ENCODE measurements at places on chromosomes 16 and 17.
A peak's percentile ranks its signal among the peaks of the same experiment; 100 is the strongest.

- no peak for DNase-seq
These were observed 528.2 kb upstream of the RBFOX1 start for GRCh38 chr16:6804461-6804860.

DNA sequence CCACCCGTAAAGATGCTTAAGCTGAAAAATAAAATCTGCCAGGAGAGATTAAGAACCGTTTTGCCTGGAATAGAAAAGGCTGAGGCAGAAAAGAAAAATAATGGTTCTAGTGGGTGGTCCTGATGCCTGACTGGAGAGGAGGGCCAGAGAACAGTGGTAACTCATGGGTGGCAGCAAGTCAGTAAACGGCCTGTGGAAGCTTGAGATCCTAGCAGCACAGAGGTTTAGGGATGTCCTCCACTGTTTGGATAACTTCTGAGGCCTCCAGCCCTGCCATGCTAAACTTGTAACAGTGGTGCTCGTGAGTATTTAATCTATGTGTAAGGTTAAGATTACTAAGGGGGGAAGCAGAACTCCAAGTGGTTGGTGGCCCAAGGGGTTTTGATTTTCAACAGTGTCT, 21.2 kb upstream of the PHAF1 start:
- no peak for DNase-seq

DNA sequence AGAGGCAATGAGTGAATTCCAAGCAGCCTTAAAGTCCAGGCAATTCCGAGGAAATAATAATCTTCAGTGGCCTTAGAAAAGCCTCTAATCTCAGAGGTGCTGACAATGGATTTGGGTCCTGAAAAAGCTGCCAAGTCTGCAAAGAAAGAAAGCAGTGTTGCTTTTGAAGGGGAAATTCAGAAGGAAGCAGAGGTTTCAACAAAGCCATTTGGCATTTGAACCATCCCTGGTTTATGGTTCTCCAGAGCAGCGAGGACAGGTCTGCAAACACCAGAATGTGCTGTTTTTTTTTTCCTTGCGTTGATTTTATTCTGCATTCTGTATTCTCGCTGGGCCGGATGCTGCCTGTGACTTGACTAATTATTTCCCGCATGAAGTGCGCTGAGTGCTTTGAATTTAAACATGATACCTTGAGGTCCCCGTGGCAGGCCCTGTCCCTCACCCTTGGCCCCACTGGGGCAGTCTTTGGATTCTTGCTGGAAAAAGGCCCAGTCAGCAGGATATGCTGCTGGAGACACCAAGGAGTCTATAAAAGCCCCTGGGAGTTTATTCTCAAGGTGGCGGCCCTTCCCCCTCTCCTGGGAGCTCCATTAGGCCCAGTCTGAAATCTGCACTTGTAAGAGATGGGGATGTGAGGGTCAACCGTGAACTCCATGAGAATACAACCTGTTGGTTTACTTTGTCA, 338.3 kb downstream of the HAPSTR1 start:
- DNase-seq, result no peak

DNA sequence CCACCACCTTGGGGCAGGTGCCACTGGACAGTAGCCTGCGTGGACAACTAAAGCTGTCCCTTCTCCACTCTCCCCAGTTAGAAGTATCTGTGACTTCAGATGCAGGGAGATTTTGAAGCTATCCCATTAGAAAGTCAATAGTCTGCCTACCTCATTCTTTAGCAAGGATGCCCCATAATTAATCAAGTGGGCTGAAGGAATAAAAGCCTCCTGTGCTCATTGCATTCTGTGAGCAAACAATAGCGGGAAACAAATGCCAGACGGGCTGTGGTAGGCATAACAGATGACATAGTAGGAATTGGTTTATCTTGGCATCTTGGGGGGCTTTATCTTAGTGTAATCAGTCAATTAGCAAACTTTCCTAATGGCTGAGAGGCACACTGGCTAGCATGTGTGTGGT, 96.7 kb upstream of the HSBP1 start:
- DNase-seq, result no peak

GRCh38 chr17:4509923-4510617, 11.4 kb downstream of the SPNS2 start:
- DNase-seq, result peak; percentile 51

DNA sequence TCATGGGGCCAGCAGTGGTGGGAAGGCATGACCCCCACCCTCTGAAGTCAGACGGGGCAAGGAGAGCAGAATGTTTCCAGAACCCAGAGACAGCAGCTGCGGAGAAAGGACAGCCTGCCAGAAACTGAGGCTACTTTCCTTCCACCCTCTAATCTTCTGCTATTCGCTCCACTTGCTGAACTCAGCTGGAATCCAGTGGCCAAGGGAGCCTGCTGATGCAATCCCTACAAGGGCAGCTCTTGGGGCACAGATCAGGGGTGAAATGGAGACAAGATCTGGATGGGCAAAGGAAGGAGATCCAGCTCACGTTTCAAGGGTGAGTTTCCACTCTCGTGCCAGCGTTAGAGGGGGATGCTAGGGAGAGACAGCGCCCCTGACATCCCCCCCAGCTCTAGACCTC, 479.1 kb downstream of the SLC39A11 start:
- DNase-seq, result no peak

DNA sequence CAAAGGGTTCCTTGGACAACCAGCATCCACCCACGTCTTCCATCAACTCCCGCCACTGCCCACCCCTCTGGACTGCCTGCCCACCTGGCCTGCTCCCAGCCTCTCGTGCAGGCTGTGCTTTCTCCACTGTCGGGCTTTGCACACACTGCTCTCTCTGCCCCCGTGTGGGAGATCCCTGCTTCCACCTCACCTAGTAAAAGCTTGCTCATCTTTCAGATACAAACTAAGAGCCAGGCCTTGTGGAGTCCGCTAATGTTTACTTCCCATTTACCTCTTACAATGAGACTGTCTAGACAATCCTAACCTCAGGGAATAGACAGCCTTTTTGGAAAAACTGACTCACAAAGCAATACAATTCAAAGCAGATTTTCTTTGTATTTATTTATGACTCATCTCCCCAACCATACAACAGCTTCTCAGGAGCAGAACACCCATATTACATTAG, 67.6 kb downstream of the USP31 start:
- DNase-seq, result no peak

GRCh38 chr17:75032720-75033280, 14.0 kb downstream of the ATP5PD start:
- peak; percentile 80 for DNase-seq

DNA sequence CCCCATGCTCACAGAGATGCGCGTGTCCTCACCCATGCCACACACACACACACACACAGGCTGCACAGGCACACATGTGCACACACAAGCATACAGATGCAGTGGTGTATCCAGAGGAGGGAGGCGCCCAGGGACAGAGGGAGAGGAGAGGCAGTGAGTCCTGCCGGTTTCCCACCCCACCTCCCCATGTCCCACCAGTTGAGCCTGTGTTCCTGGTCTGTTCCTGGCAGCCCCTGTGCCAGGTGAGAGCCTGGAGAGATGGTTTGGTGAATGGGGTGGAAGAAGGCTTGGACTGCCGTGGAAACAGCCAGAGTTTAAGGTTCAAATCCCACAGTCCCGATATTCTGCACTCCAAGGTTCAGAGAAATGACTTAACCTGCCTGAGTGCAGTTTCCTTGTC, 10.2 kb upstream of the FADS6 start:
- no peak for DNase-seq

DNA sequence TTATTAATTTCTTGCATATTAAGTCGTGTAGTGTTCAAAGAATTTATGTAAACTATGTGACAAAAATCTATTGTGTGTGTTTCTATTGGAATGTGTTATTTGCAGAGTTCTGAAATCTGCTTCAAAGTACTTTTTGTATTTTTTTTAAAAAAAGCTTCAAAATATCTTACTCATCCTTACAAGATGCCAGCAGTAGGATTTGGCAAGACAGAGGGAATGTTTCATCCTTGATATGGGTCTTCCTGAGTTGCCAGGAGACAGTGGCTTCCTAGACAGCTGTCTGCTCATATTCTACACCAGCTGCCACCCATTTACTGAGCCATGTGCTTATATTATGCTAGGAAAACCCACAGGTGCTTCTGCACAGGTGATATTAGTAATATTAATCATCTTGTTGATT, 36.4 kb downstream of the EFCAB5 start:
- no peak for DNase-seq

DNA sequence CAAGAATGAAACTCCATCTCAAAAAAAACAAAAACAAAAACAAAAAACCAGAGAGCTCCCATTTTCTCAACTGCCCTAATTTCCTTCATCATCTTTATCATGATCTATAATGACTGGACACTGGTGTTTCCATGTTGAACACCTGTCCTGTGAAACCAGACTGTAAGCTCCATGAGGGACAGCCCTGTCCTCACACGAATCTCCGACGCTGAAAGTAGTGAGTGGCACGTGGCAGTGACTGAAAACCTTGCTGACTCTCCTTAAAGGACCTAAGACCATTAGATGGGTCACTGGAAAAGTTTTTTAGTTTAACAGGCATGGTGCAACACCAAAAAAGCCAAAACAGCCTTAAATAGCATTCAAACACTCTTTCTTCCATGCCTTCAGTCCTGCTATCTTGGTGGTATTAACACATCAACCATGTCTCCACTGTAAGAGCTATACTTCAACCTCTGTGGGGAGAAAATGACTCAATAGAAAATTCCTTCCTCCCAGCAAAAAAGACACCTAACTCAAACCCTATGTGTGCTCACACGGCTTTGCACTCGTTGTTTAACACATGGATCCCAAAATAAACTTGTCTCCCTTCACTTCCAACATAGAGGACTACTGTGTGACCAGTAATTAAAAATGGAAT, 8.3 kb downstream of the AXIN2 start:
- no peak for DNase-seq

GRCh38 chr16:3471518-3472176, 23.6 kb downstream of the C16orf90 start:
- no peak for DNase-seq

DNA sequence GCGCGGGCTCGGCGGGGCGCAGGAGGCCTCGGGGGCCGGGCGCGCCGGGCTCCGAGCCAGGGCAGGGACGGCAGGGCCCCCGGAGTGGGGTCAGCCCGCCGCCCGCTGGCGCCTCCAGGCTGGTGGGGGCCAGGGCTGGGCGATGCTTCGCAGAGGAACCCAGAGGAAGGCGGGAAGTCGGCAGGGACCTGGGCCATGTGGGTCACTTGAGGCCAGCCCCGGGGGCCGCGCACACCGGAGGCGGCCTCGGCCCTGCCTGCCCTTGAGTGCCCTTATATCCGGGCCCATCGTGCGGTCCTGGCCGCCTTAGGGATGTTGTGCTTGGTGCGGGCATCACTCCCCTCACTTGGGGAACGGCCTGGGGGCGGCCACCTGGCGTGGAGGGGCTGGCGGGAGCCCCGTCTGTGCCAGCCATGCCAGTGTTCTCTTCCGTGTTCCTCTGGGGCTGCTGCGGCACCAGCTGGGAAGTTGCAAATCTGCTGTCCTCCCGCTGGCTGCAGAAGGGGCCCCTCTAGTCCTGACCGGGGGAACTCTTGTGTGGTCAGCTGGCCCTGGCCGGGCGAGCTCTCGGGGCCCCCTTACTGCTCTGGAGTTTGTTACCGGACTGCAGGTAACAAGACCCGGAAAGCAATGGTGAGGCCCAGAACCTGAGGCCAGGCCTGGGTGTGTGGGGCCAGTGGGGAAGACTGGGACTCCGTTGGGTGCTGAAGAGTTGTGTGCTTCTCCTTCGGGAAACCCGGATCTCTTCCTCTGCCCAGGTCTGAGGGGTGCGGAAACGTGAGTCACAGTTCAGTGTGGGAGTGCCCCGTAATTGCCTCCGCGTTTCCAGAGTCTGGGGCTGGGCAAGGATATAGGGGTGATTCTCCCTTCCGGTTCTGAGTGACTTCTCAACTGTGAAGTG, 849 bp downstream of the CAPN15 start:
- DNase-seq, result no peak

- no peak for DNase-seq
These were observed 22.7 kb downstream of the CIBAR2 start for GRCh38 chr16:85089525-85089924.

GRCh38 chr16:79437764-79438751, 162.5 kb downstream of the MAF start:
- no peak for DNase-seq
